ENCODE measurements at places on chromosomes 12 and 14. TPM values are rescaled to one million over a fixed set of nuclear protein-coding genes. Genes with fewer than 3 reads are reported as not detected.

DNA sequence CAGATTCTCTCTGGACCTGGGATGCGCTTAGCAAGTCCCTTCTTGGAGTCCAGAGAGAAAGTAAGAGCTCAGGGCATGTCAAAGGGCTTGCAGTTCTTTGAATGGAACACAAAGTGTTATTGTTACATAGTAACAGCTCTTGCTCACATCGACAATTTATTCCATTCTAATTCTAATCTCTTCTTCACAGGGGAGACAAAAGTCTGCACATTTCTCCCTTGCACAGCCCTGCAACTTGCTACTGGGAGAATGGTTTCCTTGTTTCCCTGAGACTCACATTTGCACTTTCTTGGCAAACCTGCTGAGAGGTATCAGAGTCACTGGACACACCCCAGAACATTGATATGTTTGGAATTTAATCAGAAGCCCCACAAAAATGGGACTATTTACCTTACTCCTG, 209.9 kb upstream of the IGF1 start:
- no peaks in the 10 kb centered on the region for H3K27me3 ChIP-seq
- H3K4me3 ChIP-seq, result no peak overlapping the region
- no peaks in the 10 kb centered on the region for H3K36me3 ChIP-seq
- H3K4me1 ChIP-seq, result no peaks in the 10 kb centered on the region

DNA sequence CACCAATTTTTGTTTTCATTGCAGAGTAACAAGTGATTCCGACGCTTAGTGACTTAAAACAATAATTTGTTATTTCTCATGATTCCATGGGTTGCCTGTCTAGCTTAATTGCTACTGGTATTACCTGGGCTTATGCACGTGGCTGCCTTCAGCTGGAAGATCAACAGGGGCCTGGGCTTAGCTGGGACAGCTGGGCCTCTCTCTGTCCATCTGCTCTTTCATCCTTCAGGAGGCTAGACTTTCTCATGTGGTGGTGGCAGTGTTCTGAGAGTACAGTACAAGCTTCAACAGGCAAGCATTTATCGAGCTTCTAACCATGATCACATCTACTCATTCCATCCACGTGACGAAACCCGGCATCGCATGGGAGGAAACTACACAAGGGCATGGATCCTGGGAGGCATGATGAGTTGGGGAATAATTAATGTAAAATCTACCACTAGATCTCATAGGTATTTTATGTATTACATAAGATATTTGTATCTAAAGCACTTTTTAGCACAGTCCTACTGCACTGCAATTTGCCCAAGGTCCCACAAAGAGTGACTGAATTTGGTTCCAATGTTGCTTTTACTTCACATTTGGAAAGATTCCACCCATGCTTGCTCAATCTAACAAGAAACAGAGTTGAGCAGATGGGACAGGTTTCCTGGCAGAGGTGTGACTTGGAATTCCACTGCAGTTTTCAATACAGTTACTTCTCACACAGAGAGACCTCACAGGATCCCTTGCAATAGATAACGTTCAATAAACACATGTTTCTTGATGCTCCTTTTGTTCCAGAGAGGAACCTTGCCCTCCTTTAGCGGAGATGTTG, 153.1 kb upstream of the FRMD6 start:
- H3K36me3 ChIP-seq, result no peaks in the 10 kb centered on the region
- H3K27me3 ChIP-seq, result no peaks in the 10 kb centered on the region
- H3K4me3 ChIP-seq, result no peak overlapping the region
- no peak overlapping the region for H3K27ac ChIP-seq
- DNase-seq, result no peak

The KRT78 gene
- total RNA-seq, result not detected

DNA sequence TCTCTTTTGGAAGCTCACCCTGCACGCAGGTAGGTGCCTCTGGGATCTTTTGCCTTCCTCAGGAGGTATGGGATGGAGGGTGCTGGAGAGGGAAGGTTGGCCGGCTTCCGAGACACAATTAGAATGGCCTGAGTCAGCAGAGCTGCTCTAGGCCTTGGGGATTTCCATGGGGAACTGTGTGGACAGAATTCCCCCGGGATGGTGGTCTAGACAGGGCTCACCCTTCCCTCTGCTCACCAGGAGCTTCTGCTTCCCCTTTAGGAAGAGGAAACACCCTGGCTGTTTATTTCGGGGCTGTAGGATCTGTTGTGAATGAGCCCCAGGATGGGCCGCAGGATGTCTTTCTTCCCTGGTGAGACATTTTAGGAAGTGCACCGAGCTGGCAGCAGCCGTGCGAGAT, 43.7 kb upstream of the TMED10 start:
- H3K4me1 ChIP-seq, result no peaks in the 10 kb centered on the region
- H3K27me3 ChIP-seq, result no peaks in the 10 kb centered on the region
- no peaks in the 10 kb centered on the region for H3K36me3 ChIP-seq
- no peak overlapping the region for H3K4me3 ChIP-seq
- DNase-seq, result no peak
- no peak overlapping the region for H3K27ac ChIP-seq

DNA sequence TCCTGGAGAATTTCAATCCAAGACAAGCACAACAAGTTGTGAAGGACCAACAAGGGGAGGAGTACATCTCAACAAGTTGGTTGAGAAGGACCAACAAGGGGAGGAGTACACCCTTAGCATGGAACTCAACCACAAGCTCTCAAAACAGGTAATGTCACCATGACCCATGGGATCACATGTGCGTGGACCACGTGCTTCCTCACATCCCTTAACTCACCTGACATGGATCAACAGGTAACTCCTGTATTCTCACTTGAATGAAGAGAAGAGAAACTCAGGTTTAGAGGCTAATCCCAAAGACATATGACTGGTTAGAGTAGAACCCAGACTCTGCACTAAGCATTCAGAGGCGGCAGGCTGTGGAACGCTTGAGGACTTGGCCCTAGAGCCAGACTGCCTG, 6.2 kb downstream of the CRACR2A start:
- H3K36me3 ChIP-seq, result no peaks in the 10 kb centered on the region
- no peak overlapping the region for H3K4me3 ChIP-seq
- no peak for DNase-seq
- H3K27ac ChIP-seq, result no peak overlapping the region
- no peaks in the 10 kb centered on the region for H3K27me3 ChIP-seq
- no peaks in the 10 kb centered on the region for H3K4me1 ChIP-seq

DNA sequence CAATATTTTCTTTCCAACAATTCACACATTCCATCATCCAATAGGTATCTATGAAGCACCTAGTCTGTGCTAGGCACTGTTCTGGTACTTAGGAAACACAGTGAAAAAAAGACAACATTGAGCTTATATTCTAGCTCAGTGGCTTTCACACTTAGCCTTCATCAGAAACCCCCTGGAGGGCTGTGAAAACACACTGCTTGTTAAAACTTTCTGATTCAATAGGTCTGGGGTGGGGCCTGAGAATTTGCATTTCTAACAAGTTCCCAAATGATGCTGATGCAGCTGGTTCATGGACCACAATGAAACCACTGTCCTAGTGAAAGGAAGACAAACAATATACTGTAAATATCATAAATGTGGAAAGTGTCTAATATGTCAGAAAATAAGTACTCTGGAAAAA, 5.9 kb downstream of the VTI1B start:
- no peak overlapping the region for H3K4me3 ChIP-seq
- peaks cover 7% of the 10 kb centered on the region for H3K4me1 ChIP-seq
- H3K36me3 ChIP-seq, result no peaks in the 10 kb centered on the region
- no peak for DNase-seq
- no peaks in the 10 kb centered on the region for H3K27me3 ChIP-seq
- H3K27ac ChIP-seq, result no peak overlapping the region

The GLI1 gene
- 6.5 TPM for total RNA-seq

The FGF6 gene
- total RNA-seq, result not detected

All from Panc1 (cell line).